ENCODE measurements at places on chromosomes 1 and 21.

DNA sequence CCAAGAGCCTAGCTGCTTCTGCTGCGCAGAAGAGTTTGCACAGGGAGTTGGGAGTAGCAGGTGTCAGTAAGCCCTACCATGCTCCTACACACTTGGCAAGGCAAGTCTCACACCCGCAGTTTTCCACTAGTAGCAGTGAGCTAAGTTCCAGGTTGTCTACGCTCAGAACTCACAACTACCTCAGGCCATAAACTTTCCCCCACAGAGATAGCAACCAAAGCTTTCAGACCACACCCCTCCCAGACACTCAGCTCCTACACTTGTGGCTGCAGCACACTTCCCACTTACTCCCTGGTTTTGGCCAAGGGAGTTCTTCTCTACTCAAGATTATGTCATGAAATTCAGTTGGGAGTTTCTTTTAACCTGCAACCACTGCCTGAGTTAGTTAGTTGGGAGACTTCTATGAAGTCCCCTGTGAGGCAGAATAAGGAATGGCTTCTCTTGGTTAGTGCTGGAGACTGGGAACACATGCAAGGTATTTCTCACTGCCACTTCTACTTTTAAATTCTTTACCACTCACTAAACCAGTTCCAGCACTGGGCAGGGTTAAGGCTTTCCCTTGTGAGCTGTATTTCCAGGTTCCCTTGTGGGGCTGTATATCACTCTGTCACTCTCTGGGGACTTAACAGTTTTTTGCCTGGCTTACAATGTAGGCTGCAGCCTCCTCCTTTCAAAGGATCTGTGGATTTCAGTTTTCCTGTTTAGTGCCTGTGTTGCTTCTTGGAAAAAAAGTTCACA is 18.3 kb upstream of the MAB21L3 start:
- no peak for DNase-seq

GRCh38 chr1:31155216-31155806 is 84.4 kb downstream of the NKAIN1 start:
- peak; percentile 83 for DNase-seq

DNA sequence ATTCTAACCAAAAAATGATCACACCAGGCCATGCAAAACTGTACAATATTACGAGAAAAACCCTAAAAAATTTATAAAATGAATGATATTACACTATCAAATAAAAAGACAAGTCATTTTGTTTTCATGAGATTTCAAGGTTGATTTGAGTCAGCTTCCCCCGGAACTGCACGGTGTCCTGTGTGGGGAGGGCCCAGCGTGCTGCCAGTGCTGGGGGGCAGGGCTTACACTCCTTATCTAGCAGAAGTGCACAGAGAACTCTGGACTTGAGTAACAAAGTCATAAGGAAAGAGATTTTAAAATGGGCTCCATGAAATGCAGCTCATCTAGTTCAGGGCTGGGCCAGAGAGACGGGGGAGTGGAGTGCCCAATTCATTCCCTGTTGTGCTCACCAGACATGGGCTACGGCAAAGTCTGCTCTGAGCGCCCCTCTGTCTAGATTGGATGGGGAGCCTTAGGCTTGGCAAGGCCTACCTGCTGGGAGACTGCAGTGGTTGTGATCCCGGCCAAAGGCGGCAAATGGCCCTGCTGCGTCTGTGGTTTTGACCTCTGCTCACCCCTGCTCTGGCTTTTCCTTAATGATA is 50.1 kb downstream of the COQ8A start:
- peak; percentile 87 for DNase-seq

DNA sequence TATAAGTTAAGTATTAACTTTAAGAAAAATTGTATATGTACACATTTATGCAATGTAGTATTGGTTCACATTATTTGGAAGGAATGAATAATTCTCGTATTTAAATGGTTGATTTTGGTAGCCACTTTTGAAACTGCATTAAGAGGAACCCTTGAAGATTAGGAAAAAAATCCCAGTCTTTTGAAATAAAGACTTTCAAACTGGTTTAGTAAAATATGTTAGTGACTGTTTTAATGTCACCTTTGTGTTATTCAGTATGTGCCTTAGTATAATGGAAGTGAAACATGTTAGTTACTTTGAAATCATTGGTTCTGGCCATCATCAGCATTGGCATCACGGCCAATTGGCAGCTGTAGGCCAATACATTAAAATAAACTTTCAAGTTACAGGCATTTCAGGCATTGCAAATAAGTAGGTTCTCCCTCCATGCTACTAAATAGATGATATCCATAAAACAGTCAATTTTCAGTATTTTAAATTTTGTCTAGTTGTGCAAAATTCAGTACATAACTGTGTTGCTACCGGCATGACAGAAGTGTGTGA is 4.4 kb downstream of the MIER1 start:
- DNase-seq: no peak

GRCh38 chr1:94079080-94079940 is 41.6 kb downstream of the ABCA4 start:
- peak; percentile 19 for DNase-seq

GRCh38 chr1:159817276-159818041 is 9.2 kb upstream of the SLAMF8 start:
- DNase-seq: peak; percentile 82

GRCh38 chr21:38849776-38850175 is 44.0 kb downstream of the ETS2 start:
- no peak for DNase-seq

GRCh38 chr1:182198006-182198605 is 136.6 kb upstream of the ZNF648 start:
- DNase-seq: no peak

- peak; percentile 74 for DNase-seq
Observed at GRCh38 chr1:179794669-179795068, 51.6 kb downstream of the FAM163A start.

- peak; percentile 60 for DNase-seq
Observed at GRCh38 chr1:203268901-203269653, 36.2 kb upstream of the BTG2 start.

GRCh38 chr1:15430787-15431570 is 7.3 kb upstream of the CTRC start:
- peak; percentile 66 for DNase-seq

GRCh38 chr1:213976665-213977485 is 10.9 kb upstream of the PROX1 start:
- DNase-seq: peak; percentile 46

DNA sequence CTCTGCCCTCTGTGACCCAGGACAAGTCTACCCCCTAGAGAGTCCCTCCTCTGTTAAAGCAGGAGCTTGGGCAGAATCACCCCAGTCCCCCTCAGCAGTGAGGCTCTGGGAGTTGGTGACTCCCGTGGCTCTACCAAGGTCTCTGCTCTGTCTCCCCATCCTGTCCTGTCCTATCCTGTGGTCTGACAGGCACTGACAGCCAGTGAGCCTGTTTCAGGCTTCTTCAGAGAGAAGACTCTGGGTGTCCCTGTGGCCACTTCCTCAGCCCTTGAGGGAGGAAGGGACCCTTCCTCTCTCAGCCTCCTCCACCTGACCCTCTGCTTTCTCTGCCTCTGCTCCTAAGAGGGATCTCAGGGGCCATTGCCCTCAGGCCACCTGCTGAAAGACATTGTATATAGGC is 148.7 kb downstream of the FCRL5 start:
- DNase-seq: no peak

DNA sequence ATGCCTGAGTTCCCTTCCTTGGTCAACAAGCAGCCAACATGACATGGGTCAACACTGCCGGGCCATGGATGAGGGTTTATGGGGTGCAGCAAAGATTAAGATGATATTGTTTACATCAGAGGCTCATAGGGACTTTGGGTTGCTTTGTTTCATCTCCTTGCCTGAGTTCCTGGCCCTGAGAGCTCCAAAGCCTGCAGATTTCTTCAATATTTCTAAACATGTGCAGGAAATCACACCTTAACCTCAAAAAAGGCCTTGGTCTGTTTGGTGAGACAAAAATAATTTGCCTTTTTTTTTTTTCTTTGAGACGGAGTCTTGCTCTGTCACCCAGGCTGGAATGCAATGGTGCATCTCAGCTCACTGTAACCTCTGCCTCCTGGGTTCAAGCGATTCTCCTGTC is 876 bp downstream of the SLAMF8 start:
- DNase-seq: no peak

GRCh38 chr21:25934771-25935224 is 200.0 kb downstream of the GABPA start:
- DNase-seq: no peak

DNA sequence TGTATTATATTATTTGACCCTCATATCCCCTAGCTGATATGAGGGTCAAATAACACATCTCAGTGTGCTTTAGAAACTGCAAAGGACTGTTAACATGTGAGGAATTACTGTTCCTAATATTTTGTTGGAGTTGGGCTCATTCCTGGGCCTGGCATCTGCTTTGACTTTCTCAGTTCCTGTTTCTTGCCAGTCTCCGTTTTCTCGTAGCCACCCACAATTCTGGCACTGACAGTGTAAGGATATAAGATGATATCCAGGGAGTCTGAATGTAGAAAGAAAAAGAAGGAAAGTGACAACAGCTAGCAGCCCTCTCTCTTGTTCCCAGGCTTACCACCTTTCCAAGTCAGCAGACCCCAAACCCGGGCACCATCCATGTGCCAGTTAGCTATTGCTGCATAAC is 54.4 kb upstream of the SCMH1 start:
- no peak for DNase-seq

DNA sequence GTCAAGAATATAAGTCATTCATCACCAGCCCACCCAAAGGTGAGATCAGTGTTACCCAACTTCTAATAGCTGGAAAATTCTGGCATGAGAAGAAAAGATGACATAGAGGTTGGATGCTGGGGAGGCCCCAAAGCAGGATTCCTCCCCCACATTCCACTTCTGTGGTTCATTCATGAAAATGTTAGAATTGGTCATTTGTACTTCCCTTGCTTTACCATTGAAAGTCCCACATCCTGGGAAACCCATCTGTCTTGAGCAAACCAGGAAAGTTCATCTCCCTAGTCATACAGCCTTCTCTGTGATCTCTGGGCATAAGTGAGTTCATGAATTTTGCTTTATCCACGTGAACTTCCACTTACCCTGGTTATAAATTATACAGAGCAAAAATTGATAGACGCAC is 66.8 kb downstream of the SERINC2 start:
- DNase-seq: no peak

- DNase-seq: peak; percentile 53
Observed at GRCh38 chr1:181159451-181160140, 71.1 kb downstream of the IER5 start.

DNA sequence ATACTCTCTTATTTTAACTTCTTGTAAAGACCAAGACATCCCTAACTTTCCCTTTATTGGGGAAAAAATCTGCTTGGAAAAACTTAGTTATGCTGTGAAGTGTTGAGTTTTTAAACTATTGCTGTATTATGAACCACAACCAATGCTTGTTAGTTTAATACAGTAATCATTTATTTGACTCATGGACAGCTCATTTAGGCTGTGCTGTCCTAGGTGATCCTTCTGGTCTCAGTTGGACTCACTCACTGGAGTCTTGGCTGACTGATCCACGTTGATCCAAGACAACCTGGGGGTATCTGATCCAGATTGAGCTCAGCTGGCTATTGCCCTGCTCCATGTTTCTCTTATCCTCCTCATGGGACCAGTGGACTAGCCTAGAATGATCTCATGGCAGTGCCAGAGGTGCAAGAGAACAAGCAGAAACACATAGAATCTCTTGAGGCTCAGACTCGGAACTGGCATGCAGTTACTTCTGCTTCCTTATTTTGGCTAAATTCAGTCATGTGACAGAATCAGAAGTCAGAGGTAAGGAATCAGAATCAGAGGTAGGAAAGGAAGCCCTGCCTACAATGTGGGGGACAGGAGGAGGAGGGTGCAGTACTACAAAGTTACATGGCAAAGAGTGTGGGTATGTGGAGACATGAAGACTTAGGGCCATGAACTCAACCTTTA is 156.5 kb downstream of the FGGY start:
- no peak for DNase-seq

- no peak for DNase-seq
Observed at GRCh38 chr1:82578086-82578726, 777.5 kb downstream of the ADGRL2 start.

DNA sequence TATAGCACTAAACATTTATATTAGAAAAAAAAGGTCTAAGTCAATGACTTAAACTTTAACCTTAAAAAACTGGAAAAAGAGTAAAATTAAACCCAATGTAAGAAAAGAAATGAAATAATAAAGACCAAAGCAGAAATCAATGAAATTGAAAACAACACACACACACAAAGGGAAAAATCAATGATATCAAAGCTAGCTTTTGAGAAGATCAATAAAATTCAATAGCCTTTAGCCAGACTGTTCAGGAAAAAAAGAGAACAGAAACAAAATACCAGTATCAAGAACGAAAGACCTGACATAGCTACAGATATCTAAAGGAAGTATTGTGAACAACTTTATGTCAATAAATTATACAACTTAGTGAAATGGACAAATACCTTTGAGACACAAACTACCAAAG is 7.1 kb downstream of the DHCR24 start:
- no peak for DNase-seq

GRCh38 chr21:15531986-15532385 is 197.8 kb upstream of the USP25 start:
- no peak for DNase-seq

- peak; percentile 26 for DNase-seq
Observed at GRCh38 chr1:147808025-147808424, 47.6 kb upstream of the GJA5 start.

DNA sequence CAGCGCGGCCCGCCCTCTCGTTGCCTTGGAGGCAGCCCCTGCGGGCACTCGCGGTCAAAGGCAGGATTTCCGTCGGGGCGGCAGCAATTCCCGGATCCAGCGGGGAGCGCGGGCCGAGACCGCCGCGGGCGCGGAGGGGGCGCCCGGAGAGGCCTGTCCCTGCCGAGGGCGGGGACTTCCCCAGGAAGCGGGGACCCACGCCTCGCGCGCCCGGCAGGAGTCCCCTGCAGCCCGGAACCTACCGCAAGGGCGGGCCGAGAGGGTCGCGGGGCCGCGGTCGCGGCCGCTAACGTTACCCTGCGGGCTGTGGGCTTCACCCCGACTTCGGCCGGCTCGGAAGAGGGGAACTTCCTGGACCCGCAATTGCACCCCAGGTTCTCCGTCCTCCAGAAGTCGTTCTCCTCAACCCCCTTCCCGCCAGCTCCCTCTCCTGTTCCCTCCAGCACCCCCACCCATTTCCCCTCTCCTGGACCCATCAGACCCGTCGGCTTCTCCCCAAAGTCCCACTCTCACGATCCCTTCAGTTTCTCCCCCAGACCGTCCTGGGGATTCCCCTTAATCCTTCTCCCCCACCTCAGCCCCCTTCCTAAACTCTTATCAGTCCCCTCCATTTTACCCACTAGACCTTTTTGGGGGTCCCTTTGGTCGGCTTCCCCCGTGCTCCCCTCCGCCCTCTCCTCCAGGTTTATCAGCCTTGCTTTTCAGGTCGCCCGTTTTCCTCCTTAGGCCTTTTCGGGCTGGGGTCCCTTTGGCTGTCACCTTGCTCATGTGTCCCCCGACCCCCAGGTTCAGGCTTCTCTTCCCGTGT is 604 bp downstream of the FGR start:
- DNase-seq: peak; percentile 39

GRCh38 chr1:178528228-178528952 is 15.5 kb downstream of the TEX35 start:
- no peak for DNase-seq

- peak; percentile 76 for DNase-seq
Observed at GRCh38 chr1:226679853-226680516, 59.1 kb downstream of the ITPKB start.

GRCh38 chr1:144101397-144102045 is 129.7 kb upstream of the FAM72C start:
- no peak for DNase-seq

- no peak for DNase-seq
Observed at GRCh38 chr1:53590531-53591515, 131.6 kb downstream of the DMRTB1 start.

All from large intestine (tissue), 12 donors.